ENCODE measurements at places on chromosomes 4 and X.

- no peak for DNase-seq
Measured at GRCh38 chr4:138182838-138183426, 59.2 kb downstream of the SLC7A11 start.

GRCh38 chr4:156388826-156389225 is 435.2 kb upstream of the CTSO start:
- DNase-seq = no peak

DNA sequence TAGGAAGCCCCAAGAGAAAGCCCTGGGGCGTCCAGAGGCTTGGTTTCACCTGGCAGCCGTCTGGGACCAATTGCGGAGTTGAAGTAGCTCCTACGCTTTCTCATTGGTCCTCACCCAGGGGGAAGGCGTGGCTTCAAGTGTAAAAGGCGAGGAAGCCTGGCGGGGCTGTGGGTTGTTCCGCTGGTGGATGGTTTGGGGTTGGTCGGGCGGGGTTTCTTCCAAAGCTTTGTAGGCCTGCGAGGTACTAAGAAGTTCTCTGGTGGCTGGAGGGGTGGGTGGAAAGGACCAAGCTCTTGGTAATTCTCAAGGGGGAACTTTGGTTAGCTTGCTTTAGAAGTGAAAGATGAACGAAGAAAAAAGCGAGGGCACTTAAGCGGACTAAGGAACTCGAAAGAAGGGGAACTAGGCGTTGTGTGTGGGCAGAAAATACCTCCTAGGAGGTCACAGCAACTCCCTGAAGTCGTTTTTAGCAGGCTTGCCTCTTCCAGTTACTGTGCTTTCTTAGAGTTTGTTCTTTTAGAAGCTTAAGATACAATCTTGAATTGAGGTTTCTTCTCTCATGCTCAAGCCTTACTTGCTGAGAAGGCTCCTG is 36.6 kb downstream of the CCNG2 start:
- peak; percentile 35 for DNase-seq

DNA sequence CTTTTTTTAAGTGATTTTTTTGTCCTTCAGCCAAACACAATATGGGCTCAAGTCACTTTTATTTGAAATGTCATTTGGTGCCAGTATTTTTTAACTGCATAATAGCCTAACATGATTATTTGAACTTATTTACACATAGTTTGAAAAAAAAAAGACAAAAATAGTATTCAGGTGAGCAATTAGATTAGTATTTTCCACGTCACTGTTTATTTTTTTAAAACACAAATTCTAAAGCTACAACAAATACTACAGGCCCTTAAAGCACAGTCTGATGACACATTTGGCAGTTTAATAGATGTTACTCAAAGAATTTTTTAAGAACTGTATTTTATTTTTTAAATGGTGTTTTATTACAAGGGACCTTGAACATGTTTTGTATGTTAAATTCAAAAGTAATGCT is 62.1 kb downstream of the EDNRA start:
- DNase-seq = no peak

DNA sequence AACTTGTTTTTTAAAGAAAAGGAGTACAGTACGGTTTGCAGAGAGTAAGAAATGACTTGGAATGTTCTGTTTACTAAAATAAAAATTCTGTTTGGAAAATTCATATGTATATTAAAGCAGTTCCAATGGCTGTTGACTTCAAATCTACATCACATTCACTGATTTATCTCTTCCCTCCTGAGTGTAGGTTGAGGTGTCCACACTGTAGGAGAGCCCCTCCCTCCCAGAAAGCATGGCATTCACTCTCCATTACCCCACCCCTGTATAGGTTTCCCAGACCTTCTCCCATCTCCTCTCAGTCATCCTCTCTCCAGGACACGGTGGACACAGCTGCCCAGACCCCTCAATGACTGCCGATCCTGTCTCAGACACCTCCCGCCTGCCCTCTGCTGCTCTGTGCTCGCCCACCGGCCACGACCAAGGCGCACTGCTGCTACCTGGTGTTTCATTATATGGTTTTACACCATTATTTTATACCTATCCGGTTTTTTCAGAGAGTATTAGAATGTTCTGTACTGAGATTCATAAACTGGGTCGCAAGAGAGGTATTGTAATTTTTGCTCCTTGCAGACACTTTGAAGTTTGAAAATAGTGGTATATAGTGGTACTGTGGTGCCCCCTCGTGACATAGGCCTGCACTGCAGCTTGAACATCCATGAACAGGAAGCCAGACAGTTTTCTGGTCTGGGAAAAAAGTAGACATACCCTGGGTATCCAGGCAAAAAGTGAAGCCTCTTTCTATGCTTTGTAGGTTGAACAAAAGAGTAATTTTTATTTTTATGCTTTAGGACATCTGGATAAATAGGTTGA is 38.8 kb upstream of the BEX4 start:
- peak; percentile 24 for DNase-seq

DNA sequence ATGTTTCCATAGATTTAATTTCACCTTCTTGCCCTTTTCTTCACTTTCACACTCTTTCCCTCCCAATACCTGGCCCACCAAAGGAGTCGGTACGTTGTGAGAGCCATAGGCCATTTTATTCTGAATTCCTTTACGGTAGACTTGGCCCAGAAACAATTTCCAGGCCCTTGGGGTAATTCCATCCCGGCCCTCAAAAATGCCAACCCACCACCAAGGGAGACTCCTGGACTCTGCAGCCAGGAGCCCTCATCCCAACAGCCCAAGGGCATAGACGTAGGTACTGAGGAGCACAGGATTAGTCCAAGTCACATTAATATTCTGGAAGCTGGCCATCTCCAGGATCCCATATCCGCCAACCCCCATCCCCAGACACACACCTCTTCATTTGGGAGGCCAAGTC is 102.9 kb downstream of the LIMCH1 start:
- no peak for DNase-seq

- no peak for DNase-seq
Measured at GRCh38 chrX:104647084-104647483, 81.1 kb downstream of the IL1RAPL2 start.

DNA sequence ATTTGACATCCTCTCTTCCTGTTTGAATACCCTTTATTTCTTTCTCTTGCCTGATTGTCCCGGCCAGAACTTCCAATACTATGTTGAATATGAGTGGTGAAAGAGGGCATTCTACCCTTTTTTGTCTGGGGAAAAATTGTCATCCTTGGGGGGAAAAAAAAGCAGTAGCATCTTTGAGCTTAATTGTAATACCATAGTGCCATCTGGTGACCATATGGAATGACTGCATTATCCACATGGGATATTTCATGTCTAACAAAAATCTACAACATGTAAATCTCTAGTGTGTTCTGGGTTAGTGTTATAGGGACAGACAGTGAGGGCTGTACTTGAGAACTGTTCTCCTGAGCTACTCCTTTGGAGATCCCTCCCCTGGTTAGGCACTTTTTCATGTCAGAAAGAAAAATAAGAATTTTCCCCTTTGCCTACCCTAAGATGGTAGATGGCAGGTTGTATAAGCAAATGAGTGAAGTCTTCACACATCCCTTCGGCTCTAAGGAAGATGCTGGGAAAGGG is 26.0 kb downstream of the CAPN6 start:
- DNase-seq = no peak

DNA sequence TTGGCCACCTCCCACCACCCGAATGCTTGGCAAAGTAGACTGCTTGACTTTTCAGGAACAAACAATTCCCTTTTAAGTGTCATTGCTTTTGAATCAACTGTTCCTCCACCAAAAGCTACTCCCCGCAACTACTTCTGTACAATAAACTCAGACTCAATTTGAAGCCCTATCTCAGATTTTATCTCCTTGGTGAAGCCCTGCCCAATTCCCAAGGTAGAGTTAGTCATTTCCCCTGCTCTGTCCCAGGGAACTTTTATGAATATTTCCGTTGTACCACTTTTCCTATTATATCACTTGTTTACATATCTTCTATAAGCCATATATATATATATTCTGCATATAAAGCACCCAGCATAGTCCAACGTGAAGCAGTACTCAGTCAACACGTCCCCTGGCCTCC is 102.8 kb downstream of the C4orf51 start:
- no peak for DNase-seq

DNA sequence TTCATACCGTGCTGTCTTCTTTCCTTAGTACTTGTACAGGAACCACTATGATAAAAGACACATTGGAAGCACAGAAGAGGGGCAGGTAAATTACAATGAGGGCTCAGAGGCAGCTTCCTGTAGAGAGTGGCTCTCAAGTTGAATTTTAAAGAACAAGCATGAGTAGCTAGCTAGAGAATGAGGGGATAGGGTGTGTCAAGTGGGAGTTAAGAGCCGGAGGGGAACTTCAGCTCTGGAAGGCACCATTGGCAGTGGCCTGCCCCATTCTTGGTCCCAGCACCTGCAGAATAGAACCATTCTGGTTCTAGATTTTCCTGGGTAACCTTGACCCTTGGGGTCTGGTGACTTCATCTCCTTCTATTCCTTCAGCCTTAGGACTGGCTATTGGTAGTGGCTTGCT is 34.0 kb upstream of the JADE1 start:
- no peak for DNase-seq

GRCh38 chr4:6529021-6529420 is 46.0 kb upstream of the MAN2B2 start:
- no peak for DNase-seq

DNA sequence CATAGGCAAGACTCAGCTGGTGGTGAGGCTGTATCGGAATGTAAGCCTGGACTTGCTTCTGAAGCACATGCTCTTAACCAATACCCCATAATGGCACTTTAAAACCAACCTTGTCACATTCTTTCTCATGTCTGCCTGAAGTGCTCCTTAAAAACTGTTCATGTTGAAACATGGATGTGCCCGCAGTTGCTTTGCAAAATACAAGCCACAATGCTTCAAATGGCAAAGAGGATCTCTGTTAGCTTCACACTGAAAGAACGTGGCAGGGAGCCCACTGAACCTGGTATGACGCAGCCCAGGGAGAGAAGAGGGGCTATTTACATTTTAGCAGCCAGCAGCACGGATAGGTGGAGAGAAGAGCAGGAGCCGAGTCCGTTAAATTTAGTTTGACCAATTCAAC is 29.3 kb downstream of the SOD3 start:
- DNase-seq = no peak
